ENCODE measurements at places on chromosomes 6 and 20. TPM values are rescaled to one million over a fixed set of nuclear protein-coding genes. Genes with fewer than 3 reads are reported as not detected.

The NELFCD gene
- total RNA-seq: 53.6 TPM

The ZNF311 gene
- total RNA-seq: 0.48 TPM

The STMND1 gene
- total RNA-seq: 0.37 TPM

The B3GAT2 gene
- not detected for total RNA-seq

GRCh38 chr20:51946586-51946985 is 144.3 kb upstream of the SALL4 start:
- no peak for DNase-seq

GRCh38 chr6:156534594-156534993 is 242.6 kb upstream of the ARID1B start:
- DNase-seq: no peak

- peak; percentile 92 for DNase-seq
Measured at GRCh38 chr6:89035252-89036101, 45.1 kb upstream of the PNRC1 start.

DNA sequence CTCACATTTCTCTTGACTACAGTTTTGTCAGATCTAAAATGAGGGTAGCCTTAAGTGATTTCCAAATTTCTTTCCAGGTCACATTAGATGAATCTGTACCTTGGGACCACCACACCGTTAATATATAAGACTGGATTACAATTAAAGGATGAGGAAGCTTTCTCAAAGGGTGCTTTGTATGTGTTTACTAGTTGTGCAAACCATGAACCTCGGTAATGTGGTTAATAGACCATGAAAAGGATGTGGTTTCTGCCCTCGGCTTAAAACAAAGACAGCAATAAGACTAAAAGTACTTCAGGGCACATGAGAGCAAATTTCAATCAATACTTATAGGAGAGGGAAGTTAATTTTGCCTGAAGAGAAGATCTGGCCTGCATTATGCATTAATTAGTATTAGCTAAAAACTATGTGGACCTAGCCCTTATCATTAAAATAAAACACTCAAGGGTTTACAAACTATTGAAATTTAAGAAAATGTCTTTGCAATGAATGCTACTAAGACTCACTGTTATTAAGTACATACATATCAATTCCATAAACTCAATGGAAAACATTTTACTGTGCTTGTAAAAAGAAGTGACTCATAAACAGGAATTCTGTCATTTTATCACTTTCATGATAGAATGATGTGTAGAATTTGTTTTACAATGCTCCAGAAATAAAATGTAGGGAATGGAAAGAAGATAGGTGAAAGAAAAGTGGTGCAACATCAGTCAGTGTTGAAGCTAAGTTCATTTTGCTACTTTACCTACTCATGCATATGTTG is 936 bp upstream of the TMX4 start:
- no peak for DNase-seq

- no peak for DNase-seq
Measured at GRCh38 chr6:129748212-129748900, 38.4 kb upstream of the ARHGAP18 start.

DNA sequence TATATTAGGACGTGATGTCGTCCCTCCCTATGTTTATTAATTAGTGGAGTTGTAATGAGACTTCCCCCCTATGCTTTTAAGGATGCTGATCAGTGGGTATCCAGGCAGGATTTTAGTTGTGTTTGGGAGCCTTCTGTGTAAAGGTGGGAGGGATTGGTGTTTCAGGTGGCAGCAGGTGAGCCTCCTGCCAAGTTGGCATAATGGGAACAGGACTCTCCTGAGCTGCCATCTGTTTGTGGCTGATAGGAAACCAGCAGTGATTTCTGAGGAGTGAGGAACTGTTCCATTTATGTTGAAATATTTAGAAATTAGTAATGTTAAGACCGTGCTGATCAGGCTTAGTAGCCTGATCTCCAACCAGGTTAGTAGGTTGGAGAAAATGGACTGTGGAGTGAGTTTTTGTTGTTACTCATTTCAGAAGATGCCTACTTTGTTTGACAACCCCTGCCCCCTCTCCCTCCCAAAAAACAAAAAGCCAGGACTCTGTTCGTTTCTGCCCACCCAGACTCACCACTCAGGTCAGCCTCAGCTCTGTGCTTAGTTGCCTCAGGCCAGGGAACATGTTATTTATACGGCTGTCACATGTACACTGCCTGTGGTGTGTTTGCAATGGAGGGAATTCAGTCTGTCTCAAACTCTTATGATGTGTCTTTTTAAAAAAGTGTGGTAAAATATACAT is 55.4 kb upstream of the TULP4 start:
- DNase-seq: no peak

DNA sequence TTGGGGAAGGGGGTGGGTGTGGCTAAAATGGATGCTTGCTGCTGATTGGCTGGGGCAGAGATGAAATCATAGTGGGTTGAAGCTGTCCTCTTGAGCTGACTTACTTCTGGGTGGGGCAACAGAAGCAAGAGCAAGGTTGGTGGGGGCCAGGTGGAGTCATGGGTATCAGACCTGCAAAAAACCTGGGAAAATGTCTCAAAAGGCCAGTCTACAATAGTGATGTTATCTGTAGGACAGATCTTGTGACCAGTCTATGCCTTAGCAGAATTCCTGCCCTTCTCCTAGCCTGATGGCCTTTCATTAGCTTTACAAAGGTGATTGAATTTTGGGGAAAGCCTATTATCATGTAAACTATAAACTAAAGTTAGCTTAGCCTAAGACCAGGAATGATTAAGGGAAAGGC is 945.7 kb downstream of the KIF16B start:
- DNase-seq: no peak

GRCh38 chr20:3046677-3047462 is 1.0 kb downstream of the MRPS26 start:
- DNase-seq: no peak

DNA sequence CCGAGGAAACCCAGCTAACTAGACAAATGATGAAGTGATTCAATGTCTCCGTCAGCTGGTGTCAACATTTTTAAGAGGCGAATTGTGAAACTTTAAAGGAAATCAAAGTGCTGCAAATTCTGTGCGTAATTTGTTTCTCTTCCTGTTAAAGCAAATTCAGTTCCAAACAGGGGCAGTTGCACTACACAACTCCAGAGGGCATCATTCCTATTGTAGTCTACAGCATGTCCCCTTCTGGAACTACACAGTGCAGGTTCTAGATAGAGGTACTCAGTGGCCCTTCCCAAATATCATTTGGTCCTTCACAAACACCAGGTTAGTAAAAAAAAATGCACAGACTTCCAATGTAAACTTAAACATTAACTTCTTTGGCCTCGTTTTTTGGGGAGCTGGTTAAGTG is 38.3 kb upstream of the SMLR1 start:
- no peak for DNase-seq

DNA sequence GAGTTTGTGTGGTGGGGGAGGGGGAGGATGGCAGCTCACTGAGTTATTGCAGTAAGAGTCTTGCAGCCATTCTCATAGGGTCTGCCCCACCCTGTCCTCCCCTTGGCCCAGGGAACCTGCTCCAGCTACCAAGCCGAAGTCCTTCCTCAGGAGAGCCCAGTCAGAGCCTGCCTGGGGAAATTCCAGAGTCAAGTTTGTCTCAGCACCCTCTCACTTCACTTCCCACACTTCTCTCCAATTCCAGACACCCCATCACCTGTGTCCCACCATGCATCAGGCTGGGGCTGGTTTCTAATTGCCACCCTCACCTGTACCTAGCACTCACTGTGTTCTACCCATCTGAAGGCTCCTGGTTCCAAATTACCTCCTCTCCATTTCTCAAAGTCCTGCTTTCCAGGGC is 10.3 kb upstream of the SLC22A16 start:
- DNase-seq: no peak

DNA sequence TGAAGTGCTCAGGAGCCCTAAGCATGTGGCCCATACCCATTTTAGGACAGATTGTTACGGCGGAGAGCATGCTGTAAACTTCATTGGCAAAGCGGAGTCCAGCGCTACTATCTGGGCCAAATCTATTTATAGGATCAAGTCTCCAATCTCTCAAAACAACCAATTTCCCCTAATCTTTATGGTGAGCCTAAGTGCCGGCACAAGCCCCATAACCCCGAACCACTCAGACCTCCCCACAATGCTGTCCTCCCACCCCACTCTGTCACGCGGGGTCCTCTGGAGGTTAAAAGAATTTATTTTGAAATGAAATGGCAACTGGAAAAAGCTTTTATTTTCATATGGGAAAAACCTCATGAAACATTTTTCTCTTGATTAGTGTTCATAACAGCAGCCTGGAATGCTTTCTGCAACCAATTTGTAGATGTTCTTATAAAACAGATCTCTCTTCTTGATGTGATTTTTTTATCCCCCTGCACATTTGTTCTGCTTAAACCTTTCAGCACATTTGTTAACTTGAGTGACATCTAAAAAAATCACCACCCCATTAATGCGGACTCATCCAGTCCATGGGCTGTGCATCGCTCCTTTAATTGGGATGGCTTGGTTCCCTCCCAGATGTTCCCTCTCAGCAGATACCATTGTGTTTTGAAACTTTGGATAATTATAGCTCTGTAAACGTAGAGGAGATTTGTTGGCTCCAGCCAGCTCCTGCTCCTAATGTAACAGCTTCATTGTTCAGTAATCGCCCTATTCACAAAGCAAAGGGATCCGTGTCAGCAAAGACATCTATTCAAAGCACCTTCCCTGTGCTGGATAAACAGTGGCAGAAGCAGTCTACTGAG is 323.6 kb downstream of the CD83 start:
- no peak for DNase-seq

DNA sequence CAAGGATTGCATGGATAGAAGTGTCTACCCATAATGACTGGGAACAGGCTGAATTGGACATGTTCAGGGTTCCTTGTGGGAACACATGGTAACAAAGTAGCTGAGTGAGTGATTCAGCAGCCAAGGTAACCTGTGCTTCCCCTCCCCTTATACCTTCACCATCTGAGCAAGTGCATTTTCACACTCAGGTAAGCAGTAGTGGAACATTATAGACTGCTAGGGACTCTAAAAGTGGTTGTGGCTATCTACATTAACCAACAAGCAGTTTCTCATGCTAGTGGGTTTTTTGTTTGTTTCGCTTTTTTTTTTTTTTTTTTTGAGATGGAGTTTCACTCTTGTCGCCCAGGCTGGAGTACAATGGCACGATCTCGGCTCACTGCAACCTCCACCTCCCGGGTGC is 41.4 kb downstream of the KIZ start:
- DNase-seq: no peak

GRCh38 chr6:122817358-122817757 is 28.3 kb downstream of the SMPDL3A start:
- no peak for DNase-seq

DNA sequence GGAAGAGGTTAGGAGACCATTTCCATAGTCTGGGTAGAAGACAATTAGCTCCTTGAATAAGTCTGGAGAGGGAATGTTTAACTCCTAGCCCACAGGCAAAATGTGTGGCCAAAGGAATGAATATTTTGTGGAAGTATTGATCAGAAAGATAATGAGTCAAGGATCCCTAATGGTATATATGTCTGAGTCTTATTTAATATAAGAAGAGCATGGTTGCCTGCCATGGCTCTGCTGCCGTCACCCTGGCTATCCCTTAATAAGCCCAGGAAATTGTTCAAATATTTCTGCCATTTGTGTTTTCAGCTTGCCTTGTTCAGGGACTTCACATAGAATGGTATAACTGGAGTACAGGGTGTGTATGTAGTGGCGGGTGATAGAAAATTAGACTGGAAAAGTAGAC is 18.1 kb upstream of the CALHM6 start:
- DNase-seq: no peak

DNA sequence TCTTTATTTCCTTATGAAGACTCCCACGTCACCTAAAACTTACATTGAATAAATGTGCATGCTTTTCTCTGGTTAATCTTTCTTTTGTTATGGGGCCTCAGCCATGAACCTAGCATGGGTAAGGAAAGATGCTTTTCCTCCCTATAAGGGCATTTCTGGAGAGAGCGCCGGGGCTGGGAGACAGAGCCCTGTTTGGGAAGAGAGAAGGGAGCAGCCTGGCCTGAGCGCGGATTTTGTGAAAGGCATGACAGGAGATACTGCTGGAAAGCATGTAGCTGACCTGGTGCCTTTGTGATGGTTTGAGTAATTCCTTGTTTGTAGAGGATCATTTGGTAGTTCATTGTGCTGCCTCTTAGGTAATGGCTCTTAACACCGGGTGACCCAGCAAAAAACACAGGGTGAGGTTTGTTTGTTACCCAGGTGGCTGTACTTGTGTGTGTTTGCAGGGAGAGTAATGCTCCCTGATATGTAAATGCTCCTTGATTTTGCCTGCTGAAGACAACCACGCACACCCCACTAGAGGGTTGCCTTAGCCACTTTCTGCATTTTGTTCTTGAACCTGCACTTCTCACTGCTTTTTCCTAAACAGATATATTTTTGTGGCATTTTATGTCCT is 59.2 kb downstream of the ANKRD6 start:
- DNase-seq: no peak

DNA sequence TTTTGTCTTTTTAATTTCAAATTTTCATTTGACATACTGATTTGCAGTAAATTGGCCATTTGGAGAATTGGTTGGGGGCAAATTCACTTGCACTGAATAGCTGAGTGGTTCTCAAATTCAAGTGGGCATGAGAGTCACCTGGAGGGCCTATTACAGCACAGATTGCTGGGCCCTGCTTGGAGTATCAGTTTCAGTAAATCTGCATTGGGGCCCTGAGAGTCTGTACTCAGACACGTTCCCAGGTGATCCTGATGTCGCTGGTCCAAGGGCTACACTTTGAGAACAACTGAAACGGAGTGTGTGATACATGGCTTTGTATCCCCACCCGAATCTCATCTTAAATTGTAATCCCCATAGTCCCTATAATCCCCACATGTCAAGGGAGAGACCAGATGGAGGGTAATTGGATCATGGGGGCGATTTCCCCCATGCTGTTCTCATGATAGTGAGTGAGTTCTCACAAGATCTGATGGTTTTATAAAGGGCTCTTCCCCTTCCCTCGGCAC is 115.9 kb downstream of the KLHL32 start:
- no peak for DNase-seq

DNA sequence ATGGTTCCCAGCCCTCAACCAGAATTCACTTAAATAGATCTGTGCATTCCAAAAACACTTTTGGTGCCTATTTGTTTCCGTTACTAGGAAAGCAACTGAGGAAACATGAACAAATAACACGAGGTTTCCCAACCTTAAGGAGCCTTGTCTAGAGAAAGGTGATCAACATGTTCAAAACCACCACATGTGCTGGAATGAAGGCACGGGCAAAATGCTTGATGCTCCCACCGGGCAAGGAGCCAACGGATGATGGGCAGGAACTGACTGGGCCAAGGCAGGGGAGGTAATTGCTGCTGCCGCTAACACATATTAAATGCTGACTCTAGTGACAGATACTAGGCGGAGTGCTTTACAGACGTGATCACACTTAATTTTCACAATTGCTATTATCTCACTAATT is 2.5 kb downstream of the MYLK4 start:
- no peak for DNase-seq

DNA sequence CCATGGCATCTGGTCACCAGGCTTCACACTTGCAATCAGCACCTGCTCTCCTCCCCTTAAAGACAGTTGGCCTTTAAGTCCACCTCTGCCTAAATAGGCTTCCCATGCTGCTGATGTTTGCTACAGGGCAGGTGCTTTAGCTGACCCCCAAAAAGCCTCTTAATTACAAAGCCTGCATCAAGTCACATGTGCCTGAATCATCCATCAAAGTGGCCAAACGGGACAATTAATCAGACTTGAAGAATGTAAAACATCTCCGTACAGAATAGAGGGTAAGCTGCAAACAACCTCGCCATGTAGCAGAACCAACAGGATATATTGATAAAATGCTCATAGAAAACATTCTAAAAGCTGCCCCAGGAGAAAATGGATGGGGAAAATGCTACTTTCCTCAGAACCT is 7.4 kb downstream of the LY86 start:
- DNase-seq: no peak

Data from ovary (tissue), 10 donors.